Adipocyte (in vitro differentiated cells): ENCODE measurements at places on chromosomes 6 and 20.

GRCh38 chr20:49432550-49432949, 49.9 kb downstream of the KCNB1 start:
- no peak for DNase-seq

DNA sequence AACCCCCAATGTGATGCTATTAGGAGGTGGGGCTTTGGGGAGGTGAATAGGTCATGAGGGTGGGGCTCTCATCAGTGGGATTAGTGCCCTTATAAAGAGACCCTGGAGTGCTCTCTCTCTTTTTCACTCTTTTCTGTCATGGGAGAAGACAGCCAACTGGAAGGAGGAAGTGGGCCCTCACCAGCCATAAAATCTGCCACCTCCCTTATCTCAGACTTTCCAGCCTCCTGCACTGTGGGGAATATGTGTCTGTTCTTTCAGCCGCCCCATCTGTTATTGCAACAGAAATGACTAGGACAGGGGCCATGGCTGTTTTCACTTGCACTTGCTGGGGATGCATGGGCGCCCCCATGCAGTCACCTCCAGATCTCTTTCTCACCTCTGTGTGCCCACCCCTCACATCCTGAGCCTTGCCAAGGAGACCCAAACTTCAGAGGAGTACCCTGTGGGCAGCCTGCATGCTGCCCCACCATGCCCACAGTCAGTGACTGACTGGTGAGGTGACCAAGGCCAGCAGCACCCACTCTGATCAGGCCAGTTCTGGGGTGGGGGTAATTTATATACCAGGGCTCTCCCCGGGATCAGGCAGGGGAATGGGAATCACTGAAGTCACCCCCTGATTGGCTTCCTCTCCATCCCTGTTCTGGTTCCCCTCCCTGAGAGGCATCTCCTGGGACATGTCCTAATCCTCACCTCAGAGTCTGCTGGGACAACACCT, 118.4 kb downstream of the ANKRD60 start:
- DNase-seq, result no peak

- DNase-seq, result peak; percentile 65
Observed at GRCh38 chr6:144659202-144660182, 374.4 kb downstream of the UTRN start.

DNA sequence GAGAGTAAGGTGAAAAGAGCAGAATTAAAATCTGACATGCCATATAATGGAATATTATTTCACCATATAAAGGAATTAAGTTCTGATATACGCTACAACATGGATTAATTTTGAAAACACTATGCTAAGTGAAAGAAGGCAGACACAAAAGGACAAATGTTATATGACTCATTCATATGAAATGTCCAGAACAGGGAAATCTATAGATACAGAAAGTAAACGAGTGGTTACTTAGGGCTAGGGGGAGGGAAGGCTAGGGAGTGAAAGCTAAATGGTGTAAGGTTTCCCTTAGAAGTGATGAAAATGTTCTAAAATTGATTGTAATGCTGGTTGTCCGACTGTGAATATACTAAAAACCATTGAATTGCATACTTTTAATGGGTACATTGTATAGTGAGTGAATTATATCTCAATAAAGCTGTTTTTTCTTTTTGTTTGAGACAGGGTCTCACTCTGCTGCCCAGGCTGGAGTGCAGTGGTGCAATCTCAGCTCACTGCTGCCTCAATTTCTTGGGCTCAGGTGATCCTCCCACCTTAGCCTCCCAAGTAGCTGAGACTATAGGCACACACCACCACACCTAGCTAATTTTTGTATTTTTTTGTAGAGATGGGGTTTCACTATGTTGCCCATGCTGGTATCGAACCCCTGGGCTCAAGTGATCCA, 8.2 kb downstream of the PRPH2 start:
- peak; percentile 45 for DNase-seq

DNA sequence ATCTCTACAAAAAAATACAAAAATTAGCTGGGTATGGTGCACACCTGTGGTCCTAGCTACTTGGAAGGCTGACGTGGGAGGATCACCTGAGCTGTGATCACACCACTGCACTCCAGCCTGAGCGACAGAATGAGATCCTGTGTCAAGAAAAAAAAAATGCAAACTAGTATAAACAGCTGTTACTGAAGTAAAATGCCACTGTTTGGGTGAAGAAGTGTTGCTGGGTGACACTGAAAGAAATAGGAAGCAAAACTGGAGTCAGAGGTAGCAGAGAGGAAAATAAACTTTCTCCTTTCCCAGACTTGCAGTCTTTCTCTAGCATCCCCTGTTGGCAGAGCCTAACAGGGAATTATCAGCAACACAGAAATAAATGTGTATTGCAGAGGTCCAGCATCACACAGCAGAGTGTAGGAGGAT, 241.2 kb upstream of the PREP start:
- DNase-seq, result no peak

GRCh38 chr6:3249821-3250220, 8.9 kb upstream of the PSMG4 start:
- DNase-seq, result no peak

- DNase-seq, result no peak
Observed at GRCh38 chr6:154572556-154572955, 62.1 kb upstream of the CNKSR3 start.

- no peak for DNase-seq
Observed at GRCh38 chr6:56806368-56806767, 148.5 kb upstream of the BEND6 start.

DNA sequence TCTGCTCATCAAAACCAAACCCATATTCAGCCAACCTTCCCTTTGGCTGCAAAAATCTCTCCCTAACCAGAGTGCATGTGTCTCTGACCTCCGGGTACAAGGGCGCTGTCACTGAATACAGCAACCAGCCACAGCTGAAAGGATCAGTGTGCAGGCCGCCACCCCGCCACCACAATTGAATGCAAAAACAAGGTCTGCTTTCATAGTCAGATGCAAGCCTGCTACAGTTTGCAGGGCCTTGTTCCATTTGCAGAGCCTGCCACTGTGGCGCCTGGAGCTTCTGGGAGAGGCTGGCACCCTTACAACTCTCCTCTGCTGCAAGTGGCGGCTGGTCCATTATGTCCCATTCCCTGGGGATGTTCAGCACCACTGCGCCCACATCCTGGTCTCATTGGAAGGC, 23.5 kb downstream of the MDGA1 start:
- DNase-seq, result no peak

DNA sequence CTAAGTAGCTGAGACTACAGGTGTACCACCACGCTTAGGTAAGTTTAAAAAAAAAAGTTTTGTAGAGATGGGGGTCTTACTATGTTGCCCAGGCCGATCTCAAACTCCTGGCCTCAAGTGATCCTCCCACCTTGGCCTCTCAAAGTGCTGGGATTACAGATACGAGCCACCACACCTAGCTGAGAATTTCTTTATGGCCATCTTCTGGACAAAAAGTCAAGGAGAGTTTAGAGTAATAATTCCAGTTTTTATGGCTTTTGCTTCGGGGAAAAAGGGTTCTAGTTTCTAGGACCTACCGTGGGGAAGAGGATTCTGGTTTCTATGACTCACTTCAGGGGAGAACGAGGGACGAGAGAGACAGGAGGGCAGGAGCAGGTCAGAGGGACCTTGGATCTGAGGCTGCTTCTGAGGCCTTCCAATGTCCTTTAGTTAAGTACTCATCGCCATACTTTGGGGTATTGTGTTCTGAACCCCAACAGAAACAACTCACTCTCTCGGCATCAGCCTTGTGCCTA, 69.3 kb upstream of the IER3 start:
- DNase-seq, result no peak

GRCh38 chr20:4836473-4836872, 114.8 kb downstream of the PRND start:
- DNase-seq, result no peak

- DNase-seq, result peak; percentile 81
Observed at GRCh38 chr6:52399511-52400312, 20.4 kb upstream of the EFHC1 start.

- no peak for DNase-seq
Observed at GRCh38 chr6:155521719-155522118, 66.1 kb upstream of the NOX3 start.

DNA sequence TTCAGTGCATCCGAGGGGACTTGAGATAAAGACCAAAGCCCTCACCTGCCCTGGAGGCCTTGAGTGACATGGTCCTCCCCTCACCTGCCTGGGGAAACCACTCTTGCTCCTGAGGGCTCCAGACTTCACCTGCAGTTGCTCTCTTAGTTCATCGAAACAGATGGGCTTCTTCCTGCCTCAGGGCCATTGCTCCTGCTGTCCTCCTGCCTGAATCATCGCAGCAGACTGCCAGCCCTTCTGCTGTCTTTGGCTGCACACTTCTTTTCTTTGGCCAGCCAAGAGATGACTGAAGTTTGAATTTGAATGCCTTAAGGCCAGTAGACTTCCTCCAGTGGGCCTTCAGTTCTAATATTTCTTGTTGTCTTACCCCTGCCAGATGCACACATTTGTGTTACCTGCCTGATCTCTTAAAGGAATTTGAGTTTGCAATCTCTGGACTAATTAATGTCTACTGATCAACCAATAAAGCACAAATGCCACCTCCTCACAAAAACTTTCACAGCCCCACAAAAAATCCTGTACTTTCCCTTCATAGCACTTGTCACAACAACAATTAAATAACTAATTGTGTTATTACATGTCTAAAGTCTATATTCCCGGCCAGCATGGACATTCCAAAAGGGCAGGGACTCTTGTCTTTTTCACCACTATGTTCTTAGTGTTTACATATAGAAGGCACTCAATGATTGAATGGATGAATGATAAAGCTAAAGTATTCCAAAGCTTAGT, 56.7 kb upstream of the SGK1 start:
- DNase-seq, result peak; percentile 7

GRCh38 chr6:144585217-144585814, 300.2 kb downstream of the UTRN start:
- peak; percentile 73 for DNase-seq

DNA sequence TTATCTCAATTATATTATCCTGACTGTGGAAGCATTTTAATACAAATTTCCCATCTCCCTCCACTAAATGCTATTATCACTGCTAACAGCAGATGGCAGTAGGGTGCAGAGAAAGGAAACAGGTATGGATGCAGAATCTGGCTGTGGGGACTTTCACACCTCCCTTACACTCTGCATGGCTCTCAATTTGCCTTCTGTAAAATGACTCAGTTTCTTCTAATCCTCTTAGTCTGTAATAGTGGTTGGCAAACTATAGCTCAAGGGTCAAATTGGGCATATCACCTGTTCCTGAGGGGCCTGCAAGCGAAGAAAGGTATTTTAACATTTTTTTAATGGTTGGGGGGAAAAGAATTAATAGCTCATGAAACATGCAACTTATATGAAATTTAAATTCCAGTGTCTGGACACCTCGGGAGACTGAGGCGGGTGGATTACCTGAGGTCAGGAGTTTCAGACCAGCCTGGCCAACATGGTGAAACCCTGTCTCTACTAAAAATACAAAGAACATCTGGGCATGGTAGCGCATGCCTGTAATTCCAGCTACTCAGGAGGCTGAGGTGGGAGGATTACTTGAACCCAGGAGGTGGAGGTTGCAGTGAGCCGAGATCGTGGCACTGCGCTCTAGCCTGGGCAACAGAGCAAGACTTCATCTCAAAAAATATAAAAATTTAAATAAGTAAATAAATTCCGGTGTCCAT, 83.5 kb downstream of the ZMYND8 start:
- DNase-seq, result peak; percentile 91

- no peak for DNase-seq
Observed at GRCh38 chr20:62814060-62814708, 2.7 kb upstream of the COL9A3 start.

- peak; percentile 2 for DNase-seq
Observed at GRCh38 chr6:160455081-160455480, 106.9 kb downstream of the SLC22A3 start.

DNA sequence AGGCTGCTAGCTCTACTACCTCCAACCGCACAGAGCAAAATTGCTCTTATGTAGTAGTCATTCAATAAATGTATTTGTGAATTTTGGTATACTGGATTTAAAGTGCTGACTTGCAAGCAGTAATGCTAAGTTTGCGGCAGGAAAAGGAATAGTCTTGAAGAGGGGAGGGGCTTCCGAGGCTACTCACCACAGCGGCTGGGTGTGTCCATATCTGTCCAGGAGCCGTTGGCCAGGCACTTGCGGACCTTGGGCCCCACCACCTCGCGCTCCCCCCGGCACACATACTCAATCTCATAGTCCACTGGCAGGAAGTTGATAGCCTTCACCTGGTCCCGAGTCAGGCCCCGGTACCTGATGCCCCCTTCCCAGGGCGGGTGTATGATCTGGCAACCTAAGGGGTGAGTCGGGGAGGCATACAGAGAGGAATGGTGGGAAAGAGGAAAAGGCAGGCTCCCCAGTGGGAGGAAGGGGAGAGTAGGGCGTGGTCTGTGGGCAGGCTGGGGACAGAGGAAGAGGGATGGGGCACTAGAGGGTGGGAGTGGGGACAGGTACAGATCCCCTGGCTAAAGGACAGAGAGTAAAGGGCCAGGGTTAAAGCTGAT, 1.7 kb downstream of the GABBR1 start:
- DNase-seq, result no peak

DNA sequence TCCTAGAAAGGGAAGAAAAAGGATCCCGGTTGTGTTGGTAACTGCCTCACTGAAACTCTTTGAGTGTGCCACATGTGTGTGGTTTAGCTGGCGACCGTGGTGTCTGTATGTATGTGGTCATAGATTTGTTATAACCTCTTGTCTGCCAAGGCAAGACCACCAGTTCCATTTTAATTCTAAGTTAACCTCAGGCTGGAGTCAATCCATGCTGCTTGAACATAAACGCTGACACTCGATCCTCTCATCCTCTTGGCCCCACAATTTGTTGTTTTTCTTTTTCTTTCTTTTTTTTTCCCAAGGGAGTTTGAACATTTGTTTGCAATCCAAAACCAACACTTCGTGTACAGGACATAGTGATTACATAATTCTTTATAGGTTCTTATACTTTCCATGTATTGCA, 318.9 kb upstream of the JAG1 start:
- DNase-seq, result peak; percentile 62

DNA sequence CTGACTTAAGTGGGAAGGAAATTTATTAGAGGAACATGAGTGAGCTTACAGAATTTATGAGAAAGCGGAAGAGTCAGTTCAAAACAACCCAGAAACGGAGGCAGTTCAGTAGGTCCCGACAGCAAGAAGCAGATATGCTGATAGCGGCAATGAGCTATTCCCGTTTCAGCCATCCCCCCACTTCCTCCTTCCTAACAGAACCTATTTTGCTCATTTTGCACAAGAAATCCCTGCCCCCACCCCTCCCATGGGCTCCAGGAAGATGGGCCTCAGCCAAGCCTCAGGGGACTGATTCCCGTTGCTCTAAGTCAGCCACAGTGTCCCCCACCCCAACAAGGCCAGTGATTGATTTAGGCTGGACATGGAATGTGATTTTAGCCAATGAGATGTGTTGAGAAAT, 157.5 kb downstream of the CEBPB start:
- no peak for DNase-seq

- peak; percentile 46 for DNase-seq
Observed at GRCh38 chr6:37483917-37484785, 15.5 kb downstream of the CCDC167 start.

- no peak for DNase-seq
Observed at GRCh38 chr20:47244451-47244850, 112.0 kb downstream of the ZMYND8 start.
